ENCODE measurements at places on chromosomes 6 and 20. TPM values are rescaled to one million over a fixed set of nuclear protein-coding genes. Genes with fewer than 3 reads are reported as not detected.

The BMP5 gene
- total RNA-seq = 0.13 TPM

The ADGB gene
- total RNA-seq = not detected

The PPP1R10 gene
- 59.6 TPM for total RNA-seq

The SLC35D3 gene
- total RNA-seq = 0.08 TPM

The DACT2 gene
- total RNA-seq = not detected

The PIGT gene
- total RNA-seq = 107 TPM

The C20orf141 gene
- total RNA-seq = not detected

The FHL5 gene
- not detected for total RNA-seq

The DEFB132 gene
- total RNA-seq = not detected

The PPP1R16B gene
- total RNA-seq = 0.56 TPM
